ENCODE measurements at places on chromosomes 1 and 21.

GRCh38 chr1:234942012-234942332 is 186.7 kb downstream of the TOMM20 start:
- no peak for DNase-seq

DNA sequence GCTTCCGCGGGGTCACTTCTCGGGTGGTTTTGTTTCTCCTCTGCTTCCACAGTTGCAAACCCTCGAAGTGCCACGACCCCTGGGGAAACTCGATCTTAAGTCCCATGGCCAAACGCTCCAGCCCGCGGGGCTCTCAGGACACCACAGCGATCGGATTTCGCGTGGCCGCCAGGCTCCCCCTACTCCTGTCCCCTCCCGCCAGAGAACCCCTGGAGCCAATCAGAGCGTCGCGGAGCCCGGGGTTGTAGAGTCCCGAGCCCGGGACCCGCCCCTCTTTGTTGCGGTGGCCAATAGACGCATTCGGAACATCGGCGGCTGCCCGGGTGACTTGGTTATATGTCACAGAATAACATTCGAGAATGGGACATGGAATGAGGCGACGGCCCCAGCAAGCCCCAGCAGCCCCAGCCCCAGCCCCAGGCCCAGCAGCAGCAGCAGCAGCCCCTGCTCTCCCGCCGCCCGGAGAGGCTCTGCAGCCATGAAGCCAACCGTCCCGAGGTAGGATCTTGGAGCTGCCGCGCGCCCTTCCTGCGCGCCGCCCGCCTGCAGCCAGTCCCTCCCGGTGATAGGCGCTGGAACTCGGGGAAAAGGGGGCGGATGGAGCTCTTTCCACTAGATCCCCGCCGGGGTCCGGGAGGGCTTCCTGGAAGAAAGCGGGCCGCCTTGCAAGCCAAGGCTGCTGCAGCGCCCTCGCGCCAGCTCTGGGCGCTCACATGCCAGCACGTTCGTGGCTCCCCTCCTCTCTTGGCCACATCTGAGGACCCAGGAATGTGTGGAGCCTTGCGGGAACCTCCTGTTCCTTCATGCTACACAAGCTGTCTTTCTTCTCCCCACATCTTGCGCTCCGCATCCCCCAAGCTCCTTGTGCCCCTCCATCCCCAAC is at the start of gene VASH2:
TSS of gene VASH2 (plus strand) at position 299 of the 883 bp plus-strand sequence. CDS start 1,002 bp downstream, outside the sequence.
- peak; percentile 84 for DNase-seq

GRCh38 chr1:175072099-175072951 is 4.7 kb downstream of the TNN start:
- DNase-seq, result peak; percentile 33

DNA sequence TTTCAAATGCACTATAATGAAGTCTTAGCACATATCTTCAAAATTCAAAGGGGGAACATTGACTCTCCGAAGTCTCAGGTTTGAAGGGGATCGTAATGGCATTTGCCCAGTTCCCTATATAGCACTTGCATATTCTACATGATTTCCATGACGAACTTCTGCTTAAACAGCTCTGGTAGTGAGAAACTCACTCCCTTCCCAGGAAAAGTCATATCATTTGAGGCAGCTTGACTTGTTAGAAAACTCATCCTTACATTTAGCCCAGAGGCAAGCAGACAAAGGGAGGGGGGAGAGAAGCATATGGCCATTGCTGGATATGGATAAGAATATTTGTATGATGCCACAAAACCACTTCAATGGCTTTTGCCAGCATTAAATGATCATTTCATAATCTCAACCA is 27.0 kb upstream of the TTLL7 start:
- no peak for DNase-seq

DNA sequence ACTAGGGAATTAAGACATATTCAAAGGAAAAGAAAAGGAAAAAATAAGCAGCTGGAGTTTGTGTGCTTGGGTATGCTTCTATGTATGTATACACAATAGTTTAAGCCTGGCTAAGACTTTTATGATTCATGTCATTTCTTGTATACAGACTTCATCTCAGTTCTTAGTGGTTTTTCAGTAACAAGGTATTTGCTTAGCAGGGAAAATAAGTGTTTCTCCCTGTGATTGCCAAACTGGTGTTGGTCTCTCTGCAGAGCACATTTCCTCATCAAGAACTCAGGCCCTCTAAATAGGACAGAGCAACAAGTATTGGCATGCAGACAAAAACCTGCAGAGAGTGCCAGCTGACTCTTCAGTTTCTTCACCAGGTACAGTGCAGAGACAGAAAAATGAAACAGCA is 484.4 kb upstream of the ZRANB2 start:
- DNase-seq, result no peak

DNA sequence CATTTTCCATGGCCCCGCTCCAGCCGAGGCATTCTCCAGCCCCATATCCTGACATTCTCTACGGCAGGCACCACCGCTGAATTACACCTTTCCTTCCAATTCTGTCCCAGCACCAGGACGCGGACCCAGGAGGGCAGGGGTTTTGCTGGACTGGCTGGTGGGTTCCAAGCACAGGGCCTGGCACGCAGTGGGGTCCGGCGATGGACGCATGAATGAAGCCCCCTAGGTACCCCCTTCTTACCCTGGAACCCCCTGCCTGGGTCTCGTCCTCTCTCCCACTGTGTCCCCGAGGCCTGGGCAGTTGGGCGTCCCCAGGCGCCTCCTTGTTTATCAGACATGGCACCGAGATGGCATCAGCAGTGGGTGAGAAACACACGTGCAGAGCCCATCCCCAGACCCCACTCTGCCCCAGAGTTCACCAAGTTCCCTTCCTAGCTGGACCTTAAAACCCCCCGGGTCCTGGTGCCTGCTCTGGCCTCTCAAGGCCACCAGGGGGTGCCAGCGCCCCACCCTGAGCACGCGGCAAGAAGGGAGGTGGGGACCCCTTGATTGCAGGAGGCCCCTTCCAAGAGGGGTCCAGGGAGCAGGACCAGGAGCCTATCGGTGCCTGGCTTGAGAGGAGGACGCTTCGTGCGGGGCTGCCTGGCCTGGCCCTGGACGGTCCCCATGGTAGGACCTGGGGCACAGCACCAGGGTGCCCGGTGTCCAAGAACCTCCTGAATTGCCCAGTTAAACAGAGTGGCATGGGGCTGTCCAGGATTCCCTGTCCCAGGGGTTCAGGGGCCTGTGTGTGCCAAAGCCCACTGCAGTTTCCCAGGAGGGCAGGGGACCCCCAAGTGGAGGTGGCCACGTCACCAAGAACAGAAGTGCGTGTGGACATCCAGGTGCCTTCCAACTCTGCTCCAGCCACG is 46.1 kb downstream of the MEGF6 start:
- DNase-seq, result no peak

DNA sequence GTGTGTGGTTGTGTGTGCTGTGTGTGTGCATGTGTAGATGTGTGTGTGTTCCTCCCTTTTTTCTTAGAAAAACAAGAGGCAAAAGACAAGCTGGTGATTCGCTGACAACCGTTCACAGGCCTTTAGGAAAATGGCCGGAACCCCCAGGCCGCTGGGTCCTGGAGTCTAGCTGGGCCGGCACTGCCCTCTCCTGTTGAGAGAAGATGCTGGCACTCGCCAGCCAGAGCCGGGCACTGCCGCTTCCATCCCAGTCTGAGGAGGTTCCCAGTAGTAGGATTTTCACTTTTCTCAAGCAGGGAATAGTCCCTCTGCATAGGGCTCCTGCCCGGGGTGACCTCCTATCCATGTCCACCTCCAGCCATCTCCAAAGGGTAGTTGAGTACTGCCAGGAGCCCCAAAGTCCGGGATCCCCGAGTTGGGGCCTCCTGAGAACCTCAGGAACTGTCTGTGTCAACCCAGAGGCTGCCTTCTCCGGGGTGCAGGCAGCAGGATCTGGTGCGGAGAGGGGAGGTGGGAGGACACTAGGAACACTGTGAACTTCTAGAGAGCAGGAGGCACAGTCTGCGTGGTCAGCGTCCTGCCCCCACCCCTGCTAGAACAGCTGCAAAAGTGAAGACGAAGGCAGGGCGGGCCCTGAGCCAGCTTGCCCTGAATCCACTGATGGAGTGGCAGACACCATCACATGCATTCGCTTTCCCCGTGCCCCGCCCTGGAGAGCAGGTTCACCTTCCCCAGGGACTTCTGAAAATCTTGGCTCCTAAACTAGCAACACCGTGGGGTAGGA is 44.1 kb upstream of the ARHGEF16 start:
- peak; percentile 70 for DNase-seq

- DNase-seq, result no peak
These were observed 19.4 kb downstream of the HSD11B1 start for GRCh38 chr1:209723756-209724693.

- DNase-seq, result no peak
These were observed 7.7 kb upstream of the CDK11B start for GRCh38 chr1:1666526-1666925.

- DNase-seq, result no peak
These were observed 38.0 kb upstream of the SERBP1 start for GRCh38 chr1:67468066-67468718.

DNA sequence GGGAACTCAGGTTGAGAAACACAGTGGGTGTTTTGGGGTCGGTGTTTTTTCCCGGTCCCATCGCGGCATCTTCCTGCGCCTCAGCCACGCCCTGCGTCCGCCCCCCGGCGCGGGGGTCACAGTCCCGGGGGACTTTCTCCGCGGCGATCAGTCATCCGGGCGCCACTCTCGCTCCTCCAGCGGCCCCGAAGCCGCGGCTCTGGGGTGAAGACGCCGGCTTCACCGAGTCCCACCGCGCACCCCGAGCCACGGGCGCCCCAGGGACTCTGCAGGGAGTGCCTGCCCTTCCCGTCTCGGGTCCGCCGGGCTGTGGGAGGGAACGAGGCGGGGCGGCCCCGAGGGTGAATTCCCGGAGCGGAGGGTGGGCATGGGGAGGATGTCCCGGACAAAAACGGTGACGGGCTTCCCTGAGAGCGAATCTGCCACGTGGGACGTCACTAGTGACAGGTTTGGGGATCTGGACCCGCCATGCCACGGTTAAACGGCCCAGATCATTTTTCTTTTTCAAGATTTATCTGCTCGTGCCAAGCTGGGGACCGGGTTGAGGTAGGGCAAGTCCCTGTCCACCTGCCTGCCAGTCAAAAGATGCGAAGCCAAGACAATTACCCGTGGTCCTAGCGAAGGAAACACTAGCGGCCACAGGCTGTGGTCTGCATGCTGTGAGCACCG is 717 bp upstream of the BATF3 start:
- peak; percentile 8 for DNase-seq

DNA sequence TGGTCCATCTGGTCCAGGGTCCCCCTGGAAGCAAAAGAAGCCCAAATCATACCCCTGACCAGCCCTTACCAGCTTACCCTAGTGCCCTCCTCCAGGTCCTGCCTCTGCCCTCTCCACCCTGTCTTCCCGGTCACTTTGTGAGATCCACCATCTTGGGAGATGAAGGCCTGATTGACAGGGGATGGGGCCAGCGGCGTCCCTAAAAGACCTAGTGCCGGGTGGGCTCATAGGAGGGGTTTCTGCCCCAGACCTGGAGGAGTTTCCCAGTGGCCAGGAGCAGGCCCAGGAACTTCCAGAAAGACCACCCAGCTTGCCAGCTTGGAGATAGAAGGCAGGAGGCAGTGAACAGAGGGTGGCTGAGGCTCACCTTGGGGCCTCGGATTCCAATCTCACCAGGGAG is 5.4 kb downstream of the COL9A2 start:
- DNase-seq, result no peak

DNA sequence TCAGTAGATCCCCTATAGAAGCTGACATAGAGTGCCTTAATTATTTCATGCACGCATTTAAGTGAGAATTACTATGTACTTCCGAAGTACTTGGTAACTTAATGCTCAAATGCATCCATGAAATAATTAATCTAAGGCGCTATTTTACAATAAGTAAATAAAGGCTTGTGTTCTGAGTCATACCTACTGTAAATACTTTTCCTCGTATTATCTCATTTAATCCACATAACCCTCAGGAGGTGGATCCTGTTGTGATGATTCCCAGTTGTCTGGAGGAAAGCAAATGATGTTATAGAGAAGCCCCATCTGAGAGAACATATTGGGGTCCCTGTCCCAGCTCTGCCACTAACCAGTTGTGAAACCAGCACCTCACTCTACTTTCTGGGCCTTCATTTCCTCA is 16.4 kb downstream of the SUSD4 start:
- DNase-seq, result no peak

GRCh38 chr21:31450980-31451379 is 106.9 kb upstream of the TIAM1 start:
- DNase-seq, result no peak

- peak; percentile 11 for DNase-seq
These were observed 663.7 kb downstream of the ADGRL2 start for GRCh38 chr1:82464362-82465001.

DNA sequence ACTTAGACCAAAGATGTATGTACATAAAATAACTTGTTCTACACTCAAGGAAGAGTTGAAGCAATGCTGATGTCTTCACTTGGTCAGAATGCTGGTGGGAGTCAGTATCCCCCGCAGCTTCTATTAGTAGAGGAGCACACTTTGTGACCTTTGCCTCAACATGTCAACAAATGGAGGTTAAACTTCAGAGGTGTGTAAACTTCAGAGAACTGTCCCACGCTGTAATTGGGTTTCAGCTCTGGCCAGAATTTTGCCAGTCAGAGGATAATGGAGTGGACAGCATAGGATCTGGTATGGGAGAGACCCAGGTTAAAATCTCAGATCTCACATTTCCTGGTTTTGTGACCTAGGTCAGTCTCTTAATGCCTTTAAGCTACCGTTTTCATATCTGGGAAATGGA is 107.6 kb upstream of the ZNF644 start:
- DNase-seq, result no peak

DNA sequence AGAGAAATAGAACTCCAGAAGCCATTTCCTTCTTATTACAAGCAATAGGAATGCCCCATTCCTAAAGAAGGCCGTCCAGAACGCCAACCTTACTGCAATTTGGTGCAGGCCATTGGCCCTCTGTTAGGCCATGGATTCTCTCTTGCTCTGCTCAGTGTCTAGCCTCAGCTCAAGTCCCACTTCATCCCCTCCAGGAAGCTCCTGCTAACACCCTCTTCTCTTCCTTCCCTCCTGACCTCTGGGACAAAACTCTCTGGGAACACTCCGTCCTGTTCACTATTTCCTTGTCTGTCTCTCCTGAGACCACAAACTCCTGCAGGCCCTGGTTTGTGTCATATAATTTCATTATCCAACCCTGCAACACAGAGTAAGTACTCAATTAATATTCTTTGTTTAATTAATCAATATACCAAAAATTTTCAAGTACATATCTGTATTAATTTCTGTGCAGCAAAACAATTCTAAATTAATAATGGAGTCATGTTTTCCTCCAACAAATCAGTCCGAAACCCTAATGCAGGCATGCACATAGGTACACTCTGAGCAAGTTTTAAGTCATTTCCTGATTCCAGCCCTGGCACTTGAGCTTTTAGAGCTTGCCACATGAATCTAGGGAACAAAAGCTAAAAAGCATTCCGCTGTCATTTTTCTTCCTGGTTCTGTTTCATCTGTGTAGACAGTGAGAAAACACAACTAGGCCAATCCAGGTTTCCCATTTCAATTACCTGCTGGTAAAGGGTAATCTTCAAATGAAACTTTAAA is 245.3 kb downstream of the SETD4 start:
- no peak for DNase-seq

- DNase-seq, result no peak
These were observed 14.3 kb upstream of the LSM10 start for GRCh38 chr1:36411674-36412648.
